ENCODE measurements at places on chromosomes 5 and 9.

GRCh38 chr9:133740911-133741310 is 2.8 kb upstream of the SARDH start:
- no peak for DNase-seq

DNA sequence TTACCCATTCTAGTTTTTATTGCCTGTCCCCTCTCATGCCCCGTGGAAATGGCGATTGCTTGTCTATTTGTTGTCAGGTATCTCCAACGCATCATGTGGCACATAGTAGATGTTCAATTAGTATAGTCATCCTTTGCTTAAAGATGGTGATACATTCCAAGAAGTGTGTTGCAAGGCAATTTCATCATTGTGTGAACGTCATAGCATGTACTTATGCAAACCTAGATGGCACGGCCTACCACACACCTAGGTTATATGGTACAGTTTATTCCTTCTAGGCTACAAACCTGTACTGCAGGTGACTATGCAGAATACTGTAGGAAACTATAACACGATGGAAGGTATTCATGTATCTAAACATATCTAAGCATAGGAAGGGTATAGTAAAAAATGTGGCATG is 163.9 kb upstream of the DAPK1 start:
- DNase-seq = no peak

- no peak for DNase-seq
Observed at GRCh38 chr5:57441557-57441956, 41.1 kb downstream of the ACTBL2 start.

- DNase-seq = peak; percentile 12
Observed at GRCh38 chr5:66553916-66554575, 42.1 kb upstream of the MAST4 start.

GRCh38 chr5:80784451-80784850 is 129.7 kb upstream of the DHFR start:
- DNase-seq = no peak

GRCh38 chr5:81534441-81534840 is 140.5 kb upstream of the ACOT12 start:
- no peak for DNase-seq

- peak; percentile 69 for DNase-seq
Observed at GRCh38 chr5:164013077-164013670, 507.8 kb downstream of the MAT2B start.

GRCh38 chr9:92616199-92616641 is 53.7 kb downstream of the IPPK start:
- no peak for DNase-seq

- DNase-seq = no peak
Observed at GRCh38 chr5:135189024-135189423, 155.0 kb upstream of the PITX1 start.

DNA sequence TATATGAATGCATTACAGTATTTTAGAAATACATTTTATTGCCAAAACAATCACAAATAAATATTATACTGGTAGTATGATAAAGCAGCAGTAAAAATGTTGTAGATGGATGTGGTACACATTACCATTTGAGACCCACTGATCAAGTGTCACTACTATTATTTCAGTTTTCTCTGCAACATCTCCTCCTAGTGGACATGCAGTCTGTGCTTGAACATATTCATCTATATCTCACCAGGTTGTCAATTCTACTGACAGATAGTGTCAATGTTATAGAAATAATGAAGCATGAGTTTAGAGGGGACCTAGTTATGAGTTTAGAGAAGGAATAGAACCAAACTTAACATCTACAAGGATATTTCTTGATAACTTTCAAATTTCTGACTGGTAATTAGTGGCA is 39.2 kb upstream of the ELOVL7 start:
- DNase-seq = peak; percentile 8

GRCh38 chr5:169195601-169196000 is 105.3 kb downstream of the SLIT3 start:
- no peak for DNase-seq

DNA sequence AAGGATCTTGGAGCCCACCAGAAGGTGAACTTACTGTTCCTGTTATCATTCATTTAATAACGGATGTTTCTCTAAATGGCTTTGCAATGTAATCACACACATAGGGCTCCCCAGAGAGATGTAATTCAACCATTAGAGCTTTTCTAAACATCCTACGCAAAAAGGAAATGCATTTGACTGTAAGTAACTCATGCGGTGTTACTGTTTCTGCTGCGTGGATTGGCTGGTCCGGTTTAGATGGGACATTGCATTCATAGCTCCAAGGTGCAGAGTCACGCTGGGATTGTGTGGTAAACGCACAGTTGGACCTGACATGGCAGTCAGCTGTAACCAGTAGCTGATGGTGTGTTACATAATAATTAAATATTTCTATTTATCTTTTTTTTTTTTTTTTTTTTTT is 185.5 kb upstream of the OTULINL start:
- no peak for DNase-seq

- no peak for DNase-seq
Observed at GRCh38 chr5:172648013-172648381, 6.9 kb downstream of the NEURL1B start.

- no peak for DNase-seq
Observed at GRCh38 chr5:83548581-83548980, 77.0 kb downstream of the VCAN start.

- no peak for DNase-seq
Observed at GRCh38 chr5:145246961-145247744, 588.0 kb downstream of the PRELID2 start.

DNA sequence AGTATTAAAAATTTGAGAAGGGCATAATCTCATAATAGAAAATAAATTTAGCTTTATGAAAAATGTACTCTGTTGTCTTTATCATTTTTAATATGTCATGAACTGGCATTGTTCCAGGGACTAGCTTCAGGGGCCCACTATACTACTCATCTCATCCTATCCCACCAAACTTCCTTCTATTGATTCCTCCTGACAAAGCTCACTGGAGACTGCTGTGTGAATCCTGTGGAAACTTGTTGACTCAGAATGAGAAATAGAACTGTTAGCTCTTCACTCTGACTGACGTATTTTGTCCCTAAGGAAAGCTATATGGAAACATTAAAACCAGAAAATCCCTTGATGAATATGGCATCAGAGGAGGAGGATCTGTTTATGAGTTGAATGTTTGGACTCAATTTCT is 29.8 kb upstream of the BNIP1 start:
- no peak for DNase-seq

DNA sequence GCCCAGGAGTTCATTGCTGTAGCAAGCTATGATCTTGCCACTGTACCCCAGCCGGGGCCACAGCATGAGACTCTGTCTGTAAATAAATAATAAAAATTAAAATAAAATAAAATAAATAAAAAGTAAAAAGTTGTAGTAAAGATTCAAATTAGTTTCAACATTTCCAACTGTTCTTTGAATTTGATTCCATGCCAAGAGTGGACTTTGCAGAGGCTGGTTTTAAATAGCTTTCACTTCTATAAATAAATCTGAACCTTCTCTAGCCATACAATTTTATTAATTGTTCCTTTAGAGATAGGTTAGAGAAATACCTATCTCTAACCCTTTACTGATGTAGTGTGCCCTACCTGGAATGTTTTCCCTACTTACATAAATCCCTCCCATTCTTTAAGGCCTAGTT is 129.7 kb upstream of the SLIT3 start:
- DNase-seq = no peak

DNA sequence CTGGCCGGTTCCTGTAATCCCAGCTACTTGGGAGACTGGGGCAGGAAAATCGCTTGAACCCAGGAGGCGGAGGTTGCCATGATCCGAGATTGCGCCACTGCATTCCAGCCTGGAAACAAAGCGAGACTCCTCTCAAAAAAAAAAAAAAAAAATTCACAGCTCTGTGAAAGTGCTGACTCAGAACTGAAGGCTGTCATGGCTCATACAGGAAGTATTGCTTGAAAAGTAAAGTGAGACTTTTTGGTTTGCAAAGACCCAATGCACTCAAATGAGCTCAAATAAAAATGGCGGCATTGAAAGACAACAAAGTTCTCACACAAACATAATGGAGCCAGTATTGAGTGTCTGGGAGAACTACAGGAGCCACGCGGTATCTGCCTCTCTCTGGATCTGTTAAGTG is 202.1 kb downstream of the FBXL7 start:
- DNase-seq = no peak

- peak; percentile 19 for DNase-seq
Observed at GRCh38 chr9:19998153-19998552, 209.3 kb upstream of the SLC24A2 start.

GRCh38 chr9:121252104-121252851 is 15.7 kb upstream of the GSN start:
- no peak for DNase-seq

- DNase-seq = no peak
Observed at GRCh38 chr5:158275511-158275910, 416.6 kb upstream of the CLINT1 start.

DNA sequence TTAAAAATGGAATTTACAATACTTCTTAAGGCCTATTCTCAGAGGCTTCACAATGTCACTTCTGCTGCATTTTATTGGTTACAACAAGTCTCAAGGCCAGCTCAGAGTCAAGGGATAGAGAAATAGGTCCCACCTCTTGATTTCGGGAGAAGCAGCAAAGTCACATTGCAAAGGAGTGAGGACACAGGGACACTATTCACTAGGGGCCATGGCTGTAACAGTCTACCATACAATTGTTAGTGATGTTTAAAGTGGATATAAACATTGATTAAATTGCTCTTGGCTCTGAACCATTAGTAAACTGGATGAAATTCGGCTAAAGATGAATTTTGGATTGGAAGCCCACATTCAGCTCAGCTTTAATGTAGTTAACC is 21.7 kb upstream of the CMBL start:
- DNase-seq = no peak

Measured in Jurkat, Clone E6-1 (cell line).